ENCODE measurements at places on chromosomes 11 and 22.

- DNase-seq: no peak
Observed at GRCh38 chr11:108802492-108802891, 137.6 kb downstream of the DDX10 start.

- DNase-seq: peak; percentile 97
Observed at GRCh38 chr11:65569973-65570918, at the start of gene ZNRD2. ZNRD2 (plus strand) TSS chr11:65570477; CDS start chr11:65570492, 15 bp downstream.

DNA sequence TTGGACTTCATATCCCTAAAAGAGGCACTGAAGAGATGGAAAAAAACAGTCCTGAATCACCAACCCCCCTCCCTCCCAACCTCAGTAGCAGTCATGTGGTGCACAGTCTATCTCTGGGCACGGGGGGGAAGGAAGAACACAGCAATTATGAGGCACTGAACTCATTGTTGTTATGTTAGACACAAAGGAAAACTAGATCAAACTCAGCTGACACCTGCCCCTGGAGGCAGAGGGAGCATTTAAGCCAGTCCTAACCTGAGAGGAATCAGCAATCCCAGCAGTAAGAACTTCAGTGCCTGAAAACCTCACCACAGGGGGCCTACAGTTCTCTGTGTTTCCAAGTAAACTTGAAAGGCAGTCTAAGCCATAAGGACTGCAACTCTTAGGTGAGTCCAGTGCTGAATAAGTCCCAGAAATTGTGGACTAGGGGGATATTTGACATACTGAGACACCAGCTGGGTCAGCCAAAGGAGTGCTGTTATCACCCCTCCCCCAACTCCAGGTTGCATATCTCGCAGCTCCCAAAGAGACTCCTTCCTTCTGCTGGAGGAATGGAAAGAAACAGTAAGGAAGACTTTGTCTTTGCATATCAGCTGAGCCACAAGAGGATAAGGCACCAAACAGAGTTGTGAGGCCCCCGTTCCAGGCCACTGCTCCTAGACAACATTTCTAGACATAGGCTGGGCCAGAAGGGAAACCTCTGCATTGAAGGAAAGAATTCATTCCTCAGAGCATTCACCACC lies 72.5 kb downstream of the GLYATL1 start:
- DNase-seq: no peak

- peak; percentile 84 for DNase-seq
Observed at GRCh38 chr11:118930094-118930712, 4.5 kb upstream of the BCL9L start.

DNA sequence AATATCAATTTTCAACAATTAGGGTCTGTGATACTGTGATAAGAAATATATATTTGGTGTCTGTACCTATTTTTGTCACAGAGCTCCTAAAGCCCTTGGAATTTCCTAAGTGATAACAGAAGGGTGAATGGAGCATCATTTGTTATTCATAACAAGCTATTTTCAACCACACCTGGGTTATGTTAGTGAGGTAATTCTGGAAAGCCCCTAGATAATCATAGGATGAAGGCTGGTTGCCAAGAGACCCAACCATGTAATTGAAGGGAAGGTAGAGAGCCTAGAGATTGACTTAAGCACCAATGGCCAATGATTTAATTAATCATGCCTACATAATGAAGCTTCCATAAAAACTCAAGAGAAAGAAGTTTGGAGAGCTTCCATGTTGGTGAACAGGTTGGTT lies 109.4 kb downstream of the KIF18A start:
- no peak for DNase-seq

DNA sequence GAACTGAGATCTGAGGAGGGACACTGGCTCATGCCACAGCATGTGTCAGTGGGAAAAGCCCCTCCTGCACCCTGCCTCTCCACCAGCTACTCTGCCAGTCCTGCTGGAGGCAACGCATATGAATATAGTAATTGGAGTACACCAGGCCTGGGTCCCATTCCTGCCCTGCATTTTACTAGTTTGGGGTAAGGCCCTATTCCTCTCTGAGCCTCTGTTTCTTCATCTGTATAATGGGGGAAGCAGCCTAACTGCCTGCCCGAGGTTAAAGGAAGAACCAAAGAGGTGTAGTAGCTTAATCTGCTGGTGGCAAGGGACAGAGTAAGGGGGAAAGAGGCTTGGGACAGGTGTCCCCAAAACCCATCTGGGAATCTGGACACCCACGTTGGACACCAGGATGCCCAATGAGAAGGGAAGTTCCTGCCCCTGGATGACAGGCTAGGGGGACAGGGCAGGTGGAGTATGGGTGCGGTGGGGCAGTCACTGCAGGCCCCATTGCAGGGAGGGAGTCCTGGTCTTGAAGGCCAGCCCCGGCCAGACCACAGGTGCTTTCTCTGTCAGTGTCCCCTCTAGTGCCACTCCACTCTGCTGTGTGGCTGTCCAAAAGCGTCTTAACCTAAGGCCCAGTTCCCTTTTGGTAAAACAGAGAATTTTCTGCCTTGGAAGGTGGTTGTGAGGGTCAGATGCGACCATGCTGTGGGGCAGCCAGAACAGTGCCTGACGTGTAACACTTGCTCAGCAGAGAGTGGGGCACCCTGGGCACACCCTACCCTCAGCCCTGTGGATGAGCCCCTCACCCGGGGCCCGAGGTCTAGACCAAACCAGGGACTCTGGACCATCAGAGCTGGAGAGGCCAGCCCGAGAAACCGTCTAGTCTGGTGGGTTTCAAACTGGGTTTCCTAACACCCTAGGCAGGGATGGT lies 11.5 kb downstream of the TSKU start:
- DNase-seq: no peak

GRCh38 chr22:16827506-16827905 lies 2.3 kb upstream of the XKR3 start:
- no peak for DNase-seq

DNA sequence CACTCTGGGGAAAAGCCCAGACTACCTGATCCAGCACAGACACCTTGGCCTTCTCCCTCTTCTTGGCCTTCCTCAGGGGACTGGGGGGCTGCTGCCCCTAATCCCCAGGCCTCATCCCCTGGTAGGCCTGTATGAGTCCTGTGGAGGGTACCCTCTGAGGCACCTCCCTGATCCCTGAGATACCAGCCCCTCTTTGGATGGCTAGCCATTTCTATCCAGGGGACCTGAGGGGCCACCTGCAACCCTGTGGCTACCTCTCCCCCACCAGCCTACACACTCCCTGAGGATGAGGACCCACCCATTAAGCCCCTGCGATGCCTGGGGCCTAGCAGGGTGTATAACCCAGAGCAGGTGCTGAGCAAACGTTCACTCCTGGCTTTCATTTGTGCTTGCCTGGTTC lies 54.6 kb downstream of the HIRA start:
- DNase-seq: no peak

- DNase-seq: no peak
Observed at GRCh38 chr11:120207512-120207911, 3.3 kb upstream of the OAF start.

GRCh38 chr11:120883404-120884080 lies 140.4 kb upstream of the TBCEL start:
- DNase-seq: no peak

GRCh38 chr11:78796956-78797355 lies 222.3 kb upstream of the NARS2 start:
- DNase-seq: no peak

GRCh38 chr11:120703358-120704152 lies 192.0 kb downstream of the GRIK4 start:
- no peak for DNase-seq

GRCh38 chr11:44621140-44621681 lies 55.7 kb downstream of the CD82 start:
- DNase-seq: peak; percentile 55

DNA sequence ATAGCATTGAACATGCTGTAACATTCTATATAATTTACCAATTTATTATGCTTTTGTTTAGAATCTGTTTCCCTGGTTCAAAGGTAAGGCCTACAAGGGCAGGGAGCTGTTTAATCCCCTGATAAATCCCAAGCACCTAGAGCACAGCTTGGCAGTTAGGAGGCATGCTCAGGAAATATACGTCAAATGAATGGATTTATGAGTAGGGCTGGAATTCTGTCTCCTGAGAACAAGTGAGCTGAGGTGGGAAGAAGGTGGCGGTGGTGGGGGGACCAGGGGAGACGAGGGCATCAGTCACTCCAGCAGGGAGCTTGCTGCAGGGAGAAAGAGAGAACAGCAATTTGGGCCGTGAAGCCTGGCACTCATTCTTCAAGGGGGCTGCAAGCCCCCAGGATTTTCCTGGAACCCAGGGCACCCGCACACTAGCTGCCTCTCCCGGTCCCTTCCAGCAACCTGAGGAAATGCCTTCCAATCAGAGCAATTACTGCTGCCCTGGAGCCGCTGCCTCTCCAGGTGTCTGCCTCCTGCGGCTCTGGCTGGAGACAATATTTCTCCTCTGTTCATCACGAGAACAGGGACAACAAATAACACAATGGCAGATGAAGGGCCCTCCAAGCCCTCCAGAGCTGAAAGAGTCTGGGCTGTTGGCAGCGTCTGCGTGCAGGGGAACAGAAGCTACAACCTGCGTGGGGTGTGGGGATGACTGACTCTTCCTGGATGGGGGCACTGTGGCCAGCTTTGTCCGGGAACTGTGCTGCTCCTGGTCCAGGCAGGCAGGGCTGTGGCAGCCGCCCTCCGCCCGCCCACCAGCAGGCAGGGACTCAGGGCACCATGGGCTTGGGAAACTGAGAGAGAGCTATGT lies 233.4 kb downstream of the ST3GAL4 start:
- no peak for DNase-seq

DNA sequence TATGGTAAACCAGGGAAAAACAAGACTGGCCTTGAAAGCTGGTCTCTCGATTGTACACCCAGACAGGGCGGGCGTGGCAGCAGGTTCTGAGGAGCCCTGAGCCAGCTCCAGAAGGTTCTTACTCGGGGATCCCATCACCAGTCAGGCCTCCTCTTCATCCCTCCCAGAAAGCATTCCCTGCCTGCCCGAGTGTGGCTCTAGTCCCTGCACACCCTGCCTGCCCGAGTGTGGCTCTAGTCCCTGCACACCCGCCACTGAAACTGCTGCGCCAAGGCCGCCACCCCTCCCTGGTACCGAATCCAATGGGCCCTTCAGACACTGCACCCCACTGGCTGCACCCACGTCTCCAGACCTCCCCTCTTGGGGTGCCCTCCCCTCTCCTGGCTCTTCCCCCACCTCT lies 30.1 kb downstream of the KIAA0930 start:
- DNase-seq: no peak

- DNase-seq: no peak
Observed at GRCh38 chr11:14588681-14589080, 54.9 kb upstream of the PDE3B start.
